ENCODE measurements at places on chromosomes 11 and 22.

- DNase-seq = no peak
Observed at GRCh38 chr22:24392218-24392931, 35.0 kb upstream of the ADORA2A start.

- DNase-seq = no peak
Observed at GRCh38 chr11:101100601-101101000, 29.0 kb downstream of the PGR start.

DNA sequence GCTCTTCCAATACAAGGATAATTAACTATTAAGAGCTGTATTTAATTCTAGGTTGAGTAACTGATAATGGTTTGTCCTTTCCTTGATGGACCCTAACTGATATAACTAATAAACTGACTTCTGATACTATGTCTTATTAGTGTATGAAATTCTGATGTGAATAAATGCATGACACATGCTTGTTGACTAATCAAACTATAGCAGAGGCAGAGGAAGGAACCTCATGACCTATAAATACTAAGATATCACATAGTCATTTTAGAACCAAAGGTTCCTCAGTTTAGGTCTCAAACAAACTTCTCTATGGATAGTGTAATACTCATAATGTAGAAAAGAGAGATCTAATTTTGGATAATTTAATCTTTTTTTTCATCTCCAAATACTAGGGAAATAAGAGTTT lies 4.8 kb upstream of the HBD start:
- no peak for DNase-seq

- DNase-seq = no peak
Observed at GRCh38 chr11:31509051-31509428, 382 bp downstream of the IMMP1L start.

DNA sequence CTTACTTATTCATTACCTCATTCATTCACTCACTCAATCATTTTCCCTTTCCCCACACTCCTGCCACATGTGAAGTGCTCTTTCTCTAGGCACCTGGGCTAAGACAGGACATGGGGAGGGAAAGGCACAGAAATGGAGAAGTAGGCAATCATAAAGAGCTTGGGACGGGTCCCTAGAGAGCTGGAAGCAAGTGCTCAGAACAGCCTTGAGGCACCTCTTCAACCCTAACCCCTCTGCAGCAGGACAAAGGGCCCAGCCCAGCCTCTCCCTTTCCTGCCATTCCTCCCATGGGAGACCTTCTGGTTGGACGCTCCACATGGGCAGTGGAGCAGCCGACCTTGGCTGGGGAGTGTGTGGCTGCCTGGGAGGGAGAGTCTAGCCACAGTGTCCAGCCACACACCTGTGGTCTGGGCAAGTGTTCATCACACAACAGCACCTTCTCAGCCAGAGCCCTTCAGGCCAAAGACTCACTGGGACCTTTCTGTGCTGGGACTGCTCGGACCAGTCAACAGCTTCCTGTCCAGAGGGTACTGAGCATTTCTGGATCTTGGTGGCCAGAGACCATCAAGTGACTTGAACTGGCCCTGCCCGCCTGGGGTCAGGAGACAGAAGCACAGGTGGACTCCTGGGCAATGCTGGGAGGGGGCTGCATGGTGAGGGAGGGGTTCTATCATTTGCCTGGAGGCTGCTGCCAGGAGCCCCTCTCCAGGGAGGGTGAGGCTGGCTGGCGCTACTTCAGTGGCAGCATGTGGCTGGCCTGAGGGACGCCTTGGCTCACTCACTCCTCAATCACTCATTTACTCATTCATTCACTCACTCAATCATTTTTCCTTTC lies 1.0 kb upstream of the MUC5AC start:
- no peak for DNase-seq

GRCh38 chr11:84905411-84905810 lies 721.7 kb downstream of the DLG2 start:
- DNase-seq = no peak

DNA sequence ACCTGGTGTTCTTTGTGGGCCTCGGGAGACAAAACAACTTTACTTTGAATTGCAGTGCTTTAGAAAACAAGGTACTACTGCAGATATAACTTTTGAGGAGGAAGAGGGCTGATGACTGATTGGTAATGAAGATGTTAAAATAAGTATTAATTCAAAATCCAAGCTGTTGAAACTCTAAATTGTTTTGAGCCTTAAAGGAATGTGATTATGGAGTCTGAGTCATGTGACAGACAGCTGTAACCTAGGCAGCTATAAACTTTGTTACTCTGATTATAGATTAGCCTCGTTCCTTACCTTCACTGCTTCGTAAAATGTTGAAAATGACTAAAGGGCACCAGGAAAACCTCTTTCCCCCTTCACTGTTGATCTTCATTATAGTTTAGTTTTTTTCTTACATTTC lies 43.4 kb downstream of the MS4A2 start:
- DNase-seq = no peak

GRCh38 chr22:47064416-47064815 lies 302.0 kb downstream of the TBC1D22A start:
- DNase-seq = no peak

DNA sequence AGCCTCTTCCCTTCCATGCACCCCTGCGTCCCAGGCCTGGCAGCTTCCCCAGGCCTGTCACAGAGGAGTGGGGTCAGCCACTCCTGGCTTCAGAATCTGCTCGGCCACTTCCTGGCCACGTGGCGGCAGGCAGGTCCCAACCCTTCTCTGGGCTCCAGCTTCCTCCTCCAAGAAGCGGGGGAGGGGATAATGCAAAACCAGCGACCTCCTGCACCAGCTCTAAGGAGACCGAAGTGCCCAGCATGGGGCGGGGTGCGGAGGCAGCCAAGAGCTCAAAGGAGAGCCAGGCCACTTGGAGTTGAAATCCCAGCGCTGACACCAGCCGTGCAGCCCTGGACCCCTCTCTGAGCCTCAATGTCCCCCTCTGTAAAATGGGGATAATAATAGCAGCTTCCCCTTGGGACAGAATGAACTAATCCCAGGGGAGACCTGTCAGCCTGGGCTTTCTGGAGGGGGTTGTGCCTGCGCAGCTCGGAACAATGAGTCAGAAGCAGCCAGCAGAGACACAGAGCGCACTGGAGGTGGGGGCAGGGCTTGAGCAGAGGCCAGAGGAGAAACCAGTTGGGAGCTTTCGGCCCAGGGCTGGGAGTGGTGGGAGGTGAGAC lies 22.8 kb upstream of the PICK1 start:
- no peak for DNase-seq

- no peak for DNase-seq
Observed at GRCh38 chr11:131766637-131767036, 396.2 kb downstream of the NTM start.

DNA sequence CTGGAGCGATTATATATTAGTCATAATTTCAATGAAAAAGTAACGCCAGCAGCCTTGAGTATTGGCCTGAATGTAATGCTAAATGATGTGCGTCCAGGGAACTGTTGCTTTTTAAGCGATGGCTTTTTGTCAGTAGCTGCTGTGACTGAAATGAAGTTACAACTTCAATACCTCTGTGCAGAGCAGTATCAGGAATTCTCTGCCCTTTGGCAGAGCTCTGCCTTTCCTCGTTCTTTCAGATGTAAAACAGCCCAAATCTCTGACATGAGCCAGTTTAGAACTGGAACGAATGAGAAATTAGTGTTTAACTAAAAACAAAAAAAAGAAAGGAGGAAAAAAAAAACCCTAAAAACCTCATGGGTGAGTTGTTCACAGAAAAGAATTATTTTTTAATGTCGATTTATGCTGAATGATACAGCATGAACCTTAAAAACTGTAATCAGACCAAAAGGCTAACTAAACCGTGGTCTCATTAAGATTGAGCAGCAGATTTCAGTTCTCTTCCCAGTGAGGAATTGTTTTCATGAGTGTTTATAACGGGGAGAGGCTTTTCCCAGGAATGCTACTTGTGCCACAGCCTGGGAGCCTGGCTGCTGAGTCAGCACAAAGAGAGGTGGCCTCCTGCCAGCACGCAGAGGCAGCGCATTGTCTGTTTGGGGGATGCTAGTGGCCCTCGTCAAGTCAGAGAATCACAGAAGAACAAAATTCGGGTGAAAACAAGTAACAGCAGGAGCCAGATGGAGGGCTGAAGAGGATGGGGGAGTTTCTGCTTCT lies 146.2 kb upstream of the RASSF10 start:
- no peak for DNase-seq

DNA sequence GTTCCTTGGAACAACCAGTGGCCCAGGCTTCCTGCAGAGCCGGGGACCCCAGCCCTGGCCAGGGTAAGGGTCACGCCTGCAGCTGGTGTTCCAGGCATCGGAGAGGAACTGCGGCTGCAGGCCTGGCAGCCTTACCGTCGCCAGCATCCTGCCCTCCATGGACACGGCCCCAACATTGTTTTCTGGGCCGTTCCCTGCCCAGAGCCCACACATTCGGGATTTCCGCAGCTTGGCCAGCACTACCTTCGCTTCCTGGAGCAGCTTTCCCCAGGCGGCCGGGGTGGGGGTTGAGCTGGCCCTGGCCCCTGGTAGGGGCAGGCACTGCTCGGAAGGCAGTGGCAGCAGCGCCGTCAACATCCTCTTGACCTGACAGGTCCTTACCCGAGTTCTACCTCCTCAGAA lies 17.7 kb downstream of the TXN2 start:
- no peak for DNase-seq

DNA sequence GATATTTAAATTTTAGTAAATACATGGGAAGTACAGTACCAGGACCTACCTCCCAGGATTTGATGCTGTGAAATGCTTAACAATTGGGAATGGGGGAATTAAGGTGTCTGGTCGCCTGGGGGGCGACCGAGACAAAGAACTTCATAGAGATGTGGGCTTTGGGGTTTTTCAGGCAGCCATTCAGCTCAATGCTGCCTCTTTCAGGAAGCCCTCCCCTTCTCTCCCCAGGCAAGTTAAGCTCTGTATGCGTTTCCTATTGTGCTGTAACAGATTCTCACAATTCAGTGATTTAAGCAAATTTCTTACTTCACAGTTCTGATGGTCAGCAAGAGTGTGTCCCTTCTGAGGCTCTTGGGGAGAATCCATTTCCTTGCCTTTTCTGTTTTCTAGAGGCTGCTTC lies 53.8 kb downstream of the KIAA1671 start:
- no peak for DNase-seq

GRCh38 chr11:31651208-31651607 lies 141.6 kb downstream of the ELP4 start:
- DNase-seq = no peak

DNA sequence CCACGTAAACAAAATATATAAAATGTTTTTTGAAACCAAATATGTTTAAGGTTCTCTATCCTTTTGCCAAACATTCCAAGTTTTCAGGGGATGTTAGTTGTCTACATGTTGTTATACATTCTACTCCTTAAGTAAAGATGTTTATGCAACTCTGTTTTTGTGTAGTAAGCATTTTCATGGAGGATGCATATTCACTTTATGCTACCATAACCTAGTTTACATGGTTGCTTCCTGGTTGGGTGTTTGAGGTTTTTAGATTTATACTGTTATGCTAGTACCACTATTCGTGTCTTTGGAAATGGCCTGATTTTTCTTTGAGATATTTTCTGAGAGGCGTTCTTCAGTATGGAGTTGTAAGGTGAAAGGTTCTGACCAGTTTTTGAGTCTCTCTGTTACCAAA lies 131.1 kb upstream of the SORL1-AS1 start:
- no peak for DNase-seq

- DNase-seq = no peak
Observed at GRCh38 chr22:41238570-41239442, 1.9 kb downstream of the CHADL start.
